ENCODE measurements at places on chromosomes 16 and 17. TPM values are rescaled to one million over a fixed set of nuclear protein-coding genes. Genes with fewer than 3 reads are reported as not detected.

Gene SIAH1
- 33.3 TPM for polyA plus RNA-seq

Gene CSH1
- 7.3 TPM for polyA plus RNA-seq

Gene FA2H
- 6.8 TPM for polyA plus RNA-seq

Gene LRRC37A
- 2.5 TPM for polyA plus RNA-seq

Gene FNDC8
- not detected for polyA plus RNA-seq

Gene C17orf58
- polyA plus RNA-seq, result 20.8 TPM

Gene TMEM132E
- 0.35 TPM for polyA plus RNA-seq

Gene SLC47A2
- 0.15 TPM for polyA plus RNA-seq

Gene KRT40
- 16.4 TPM for polyA plus RNA-seq

Gene CPHXL2
- polyA plus RNA-seq, result not detected
